ENCODE measurements at places on chromosomes 16 and 17. TPM values are rescaled to one million over a fixed set of nuclear protein-coding genes. Genes with fewer than 3 reads are reported as not detected.

CHTF8 gene
- polyA plus RNA-seq = 15.2 TPM

RASD1 gene
- 23.8 TPM for polyA plus RNA-seq

KCNG4 gene
- not detected for polyA plus RNA-seq

KCNH6 gene
- not detected for polyA plus RNA-seq

PRSS53 gene
- polyA plus RNA-seq = 4.4 TPM

PIK3R5 gene
- polyA plus RNA-seq = 2.3 TPM

ZCCHC14 gene
- polyA plus RNA-seq = 8.9 TPM

HS3ST6 gene
- polyA plus RNA-seq = not detected

SCGB1C2 gene
- polyA plus RNA-seq = not detected

TMEM97 gene
- 74.0 TPM for polyA plus RNA-seq

RMI2 gene
- polyA plus RNA-seq = 1.3 TPM

RFWD3 gene
- polyA plus RNA-seq = 3.6 TPM

SUZ12 gene
- 5.2 TPM for polyA plus RNA-seq

UBTF gene
- 20.6 TPM for polyA plus RNA-seq

ARL5C gene
- polyA plus RNA-seq = not detected

MYH10 gene
- polyA plus RNA-seq = 13.9 TPM

TSNAXIP1 gene
- polyA plus RNA-seq = 0.62 TPM

TRAPPC1 gene
- 96.9 TPM for polyA plus RNA-seq

CALB2 gene
- not detected for polyA plus RNA-seq

TP53TG3F gene
- not detected for polyA plus RNA-seq

PSME3IP1 gene
- 25.1 TPM for polyA plus RNA-seq

C17orf50 gene
- not detected for polyA plus RNA-seq

PERCC1 gene
- polyA plus RNA-seq = not detected

CD2BP2 gene
- polyA plus RNA-seq = 15.4 TPM

LHX1 gene
- polyA plus RNA-seq = not detected

VAT1L gene
- 0.19 TPM for polyA plus RNA-seq

TERB1 gene
- polyA plus RNA-seq = 0.17 TPM

SLC25A39 gene
- 97.2 TPM for polyA plus RNA-seq

TMEM235 gene
- 0.02 TPM for polyA plus RNA-seq

DRC7 gene
- not detected for polyA plus RNA-seq

SYT17 gene
- 7.7 TPM for polyA plus RNA-seq

TLCD1 gene
- polyA plus RNA-seq = 8.8 TPM

SOCS1 gene
- 2.5 TPM for polyA plus RNA-seq

MYL4 gene
- 0.19 TPM for polyA plus RNA-seq

HBQ1 gene
- polyA plus RNA-seq = not detected

CCDC200 gene
- polyA plus RNA-seq = 1.3 TPM

KRTAP4-9 gene
- polyA plus RNA-seq = not detected

ABI3 gene
- polyA plus RNA-seq = 4.7 TPM

SDR42E1 gene
- 1.9 TPM for polyA plus RNA-seq

KRTAP16-1 gene
- not detected for polyA plus RNA-seq

SLFN14 gene
- polyA plus RNA-seq = not detected
